ENCODE measurements at places on chromosomes 6 and 20. TPM values are rescaled to one million over a fixed set of nuclear protein-coding genes. Genes with fewer than 3 reads are reported as not detected.

TMEM170B gene
- total RNA-seq, result 10.9 TPM

LRRC73 gene
- total RNA-seq, result 3.2 TPM

WFDC5 gene
- 0.28 TPM for total RNA-seq

- no peak for DNase-seq
Observed at GRCh38 chr6:128158496-128158895, 257.6 kb upstream of the THEMIS start.

FKBP1C gene
- total RNA-seq, result 0.44 TPM

DNA sequence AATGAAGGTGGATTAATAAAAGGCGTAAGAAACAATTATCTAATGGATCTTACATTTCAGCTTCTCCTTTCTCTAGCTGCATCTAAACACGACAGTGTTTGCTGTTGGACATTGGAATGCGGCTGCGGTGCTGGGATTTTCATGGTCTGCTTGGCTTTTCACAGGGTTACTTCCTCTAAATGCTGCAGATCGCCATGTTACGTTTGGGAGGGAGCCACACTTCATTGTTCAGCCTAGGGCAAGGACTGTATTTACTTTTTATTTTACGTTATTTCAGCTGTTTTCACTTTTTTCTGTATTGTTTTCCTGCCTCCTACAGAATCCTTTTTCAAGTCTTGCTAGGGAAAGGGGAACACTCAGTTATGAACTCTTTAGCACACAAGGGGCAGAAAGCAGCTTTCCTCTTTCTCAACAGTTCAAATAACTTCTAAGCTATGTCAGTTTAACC is 97.9 kb upstream of the MTHFD1L start:
- no peak for DNase-seq

DNA sequence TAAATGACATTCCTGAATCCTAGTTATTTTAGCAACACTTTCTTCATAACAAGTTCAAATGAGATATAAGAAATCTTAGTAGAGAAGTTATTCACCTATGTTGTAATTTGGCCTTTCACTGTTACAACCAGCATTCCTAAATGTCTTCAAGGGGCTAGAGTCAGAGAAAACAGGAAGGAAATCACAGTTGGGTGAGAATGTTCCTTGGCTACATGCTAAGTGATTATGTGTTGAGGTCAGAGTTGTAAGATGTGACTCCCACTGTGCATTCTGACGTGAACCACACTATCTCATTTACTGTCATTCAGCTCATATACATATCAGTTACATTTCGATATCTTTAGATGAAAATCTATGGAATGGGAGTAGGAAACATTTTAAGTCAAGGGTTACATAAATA is 51.0 kb upstream of the MLIP start:
- no peak for DNase-seq

- no peak for DNase-seq
Observed at GRCh38 chr20:12965870-12966251, 42.9 kb upstream of the SPTLC3 start.

GRCh38 chr6:119215885-119216590 is 133.5 kb downstream of the MAN1A1 start:
- DNase-seq, result no peak

- DNase-seq, result no peak
Observed at GRCh38 chr20:51326201-51326819, 216.2 kb downstream of the NFATC2 start.

DNA sequence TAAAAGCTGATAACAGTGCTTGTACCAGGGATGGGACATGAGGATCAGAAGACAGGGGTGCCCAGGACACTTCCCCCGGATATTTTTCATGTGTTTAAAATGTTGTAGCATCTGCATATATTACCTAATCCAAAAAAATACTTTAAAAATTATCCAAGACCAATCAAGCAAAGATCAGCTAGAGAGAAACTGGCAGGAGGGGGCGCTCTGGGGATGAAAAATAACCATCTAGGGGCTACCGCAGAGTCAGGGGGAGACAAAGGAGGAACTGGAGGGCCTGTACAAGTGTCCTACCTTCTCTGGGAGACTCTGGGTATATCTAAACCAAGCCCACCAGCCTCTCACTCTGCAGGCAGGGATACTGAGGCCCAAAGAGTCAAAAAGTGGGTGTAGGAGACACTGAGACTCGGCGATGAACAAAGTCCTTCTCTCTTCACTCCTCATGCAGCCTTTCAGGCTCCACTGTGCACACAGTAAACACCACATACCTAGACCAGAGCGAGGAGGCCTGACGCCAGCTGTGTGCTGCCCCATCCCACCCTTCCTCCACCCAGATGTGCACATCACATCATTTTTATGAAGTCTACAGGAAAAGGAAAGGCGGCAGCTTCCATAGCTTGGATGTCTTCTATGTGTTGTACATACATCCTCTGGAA is 9.8 kb downstream of the RIMS4 start:
- no peak for DNase-seq

DNA sequence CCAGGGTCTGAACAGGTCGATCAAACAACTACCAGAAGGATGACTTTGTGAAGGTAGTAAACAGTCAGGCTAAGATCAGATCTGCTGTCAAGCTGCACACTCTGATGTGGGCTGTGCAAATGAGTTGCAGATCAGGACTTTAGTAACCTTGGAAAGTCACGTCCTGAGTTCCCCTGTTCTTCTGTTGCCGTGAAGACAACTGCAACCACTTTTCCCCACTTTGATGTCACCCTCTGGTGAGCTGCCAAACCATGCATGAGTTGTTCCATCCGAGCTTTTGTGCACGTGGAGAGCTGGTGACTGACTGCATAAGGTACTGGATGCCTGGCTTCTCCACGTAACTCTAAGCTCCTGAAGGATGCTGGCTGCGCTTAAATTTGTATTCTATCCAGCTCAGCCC is 111.0 kb downstream of the CD83 start:
- DNase-seq, result no peak

- no peak for DNase-seq
Observed at GRCh38 chr6:152557502-152557901, 79.7 kb downstream of the SYNE1 start.

FAXC gene
- total RNA-seq, result 31.7 TPM

CLDN20 gene
- 0.79 TPM for total RNA-seq

- no peak for DNase-seq
Observed at GRCh38 chr20:8951164-8951563, 117.7 kb upstream of the PLCB4 start.

BANF2 gene
- not detected for total RNA-seq

DNA sequence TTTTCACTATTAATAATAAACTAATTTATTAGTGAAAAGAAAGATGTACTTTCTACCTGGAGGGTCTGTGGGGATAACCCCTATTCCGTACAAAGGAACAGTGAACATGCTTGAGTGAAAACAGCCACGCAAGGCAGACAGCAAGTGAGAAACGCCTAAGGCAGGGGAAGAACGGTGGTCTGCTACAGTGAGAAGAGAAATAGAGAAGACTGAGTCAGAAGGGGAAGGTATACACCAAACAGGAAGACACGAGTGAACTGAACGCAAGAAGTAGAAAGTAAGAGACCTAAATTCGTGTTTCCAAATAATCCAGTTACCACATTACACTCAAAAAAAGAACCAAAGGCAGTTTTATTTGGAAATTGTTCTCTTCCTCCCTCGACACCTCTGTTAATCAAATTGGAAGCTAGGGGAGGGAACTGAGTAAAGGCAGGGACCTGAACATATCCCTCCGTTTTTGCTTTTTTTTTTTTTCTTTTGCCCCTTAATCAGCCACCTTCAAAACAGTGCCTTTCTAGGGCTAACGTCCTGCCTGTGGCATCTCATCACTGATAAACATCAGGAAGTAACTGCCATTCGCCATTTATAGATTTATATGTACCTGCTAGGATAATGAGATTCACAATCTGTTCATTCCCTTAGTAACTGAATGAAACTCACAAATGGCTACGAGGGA is 48.9 kb downstream of the ATXN1 start:
- DNase-seq, result no peak

GRCh38 chr6:139699335-139699734 is 324.9 kb upstream of the CITED2 start:
- no peak for DNase-seq

NTSR1 gene
- 2.6 TPM for total RNA-seq

CCM2L gene
- total RNA-seq, result 8.4 TPM

DNA sequence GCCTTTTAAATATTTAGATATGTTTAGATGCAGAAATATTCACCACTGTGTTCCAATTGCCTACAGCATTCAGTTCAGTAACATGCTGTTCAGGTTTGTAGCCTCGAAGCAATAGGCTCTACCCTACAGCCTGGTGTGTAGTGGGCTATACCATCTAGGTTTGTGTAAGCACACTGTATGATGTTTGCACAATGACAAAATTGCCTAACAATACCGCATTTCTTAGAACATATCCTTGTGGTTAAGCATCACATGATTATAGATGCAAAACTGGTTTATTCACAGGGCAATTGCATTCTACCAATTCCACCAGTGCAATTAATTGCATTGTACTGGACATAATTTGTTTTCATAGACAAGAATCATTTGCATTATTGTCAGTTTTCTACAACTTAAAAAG is 7.9 kb upstream of the SLC22A16 start:
- no peak for DNase-seq

DNA sequence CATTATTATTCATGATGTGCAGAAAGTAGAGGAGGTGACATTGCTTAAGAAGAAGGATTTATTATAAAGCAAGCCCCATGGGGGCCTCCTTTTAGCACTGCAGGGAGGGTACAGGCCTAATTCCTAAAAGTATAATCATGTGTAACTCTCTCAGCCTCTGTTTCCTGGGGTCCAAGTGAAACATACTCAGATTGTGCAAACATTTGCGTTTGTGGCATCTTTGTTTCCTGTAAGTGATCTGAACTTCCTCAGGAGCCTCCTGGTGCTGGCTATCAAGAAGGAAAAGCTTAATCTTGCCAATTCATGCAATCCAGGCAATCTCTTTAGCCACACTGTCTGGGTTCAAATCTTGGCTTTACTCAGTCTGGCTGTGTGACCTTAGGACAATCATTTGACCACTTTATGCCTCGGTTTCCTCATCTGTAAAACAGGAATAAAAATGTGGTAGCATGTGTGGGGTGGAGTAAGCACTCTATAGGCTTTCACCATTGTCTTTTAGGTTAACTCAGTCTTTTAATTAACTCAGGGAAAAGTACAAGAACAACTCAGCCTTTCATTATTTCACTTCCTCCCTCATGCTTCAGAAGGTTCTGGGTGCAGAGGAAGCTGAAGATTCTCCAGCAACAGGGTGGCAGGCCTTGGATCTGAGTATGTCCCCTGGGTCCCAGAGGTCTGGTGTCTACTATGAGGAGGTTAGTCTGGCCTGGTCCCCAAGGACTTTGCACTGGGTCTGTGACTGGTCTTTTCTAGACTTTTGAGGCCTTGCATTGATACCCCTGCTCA is 831 bp upstream of the SIRPB2 start:
- no peak for DNase-seq

DNA sequence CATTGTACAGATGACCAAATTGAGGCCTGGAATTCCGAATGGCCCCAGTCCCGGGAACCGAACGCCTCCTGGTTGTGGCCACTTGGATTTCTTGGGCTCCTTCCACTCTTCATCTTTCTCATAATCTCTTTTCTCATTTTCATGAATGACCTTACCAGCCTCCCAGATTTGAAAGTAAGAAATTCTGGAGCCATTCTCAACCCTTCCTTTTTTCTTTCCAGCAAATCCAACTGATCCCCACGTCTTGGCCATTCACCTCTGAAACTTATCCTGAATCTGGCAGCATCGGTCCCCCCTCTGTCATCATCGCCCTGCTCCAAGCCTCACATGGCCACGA is 5.9 kb upstream of the SLC12A5 start:
- no peak for DNase-seq

SLC44A4 gene
- total RNA-seq, result 0.55 TPM

SEMG1 gene
- not detected for total RNA-seq

GRCh38 chr6:151087861-151088598 is 151.7 kb upstream of the AKAP12 start:
- DNase-seq, result no peak

DNA sequence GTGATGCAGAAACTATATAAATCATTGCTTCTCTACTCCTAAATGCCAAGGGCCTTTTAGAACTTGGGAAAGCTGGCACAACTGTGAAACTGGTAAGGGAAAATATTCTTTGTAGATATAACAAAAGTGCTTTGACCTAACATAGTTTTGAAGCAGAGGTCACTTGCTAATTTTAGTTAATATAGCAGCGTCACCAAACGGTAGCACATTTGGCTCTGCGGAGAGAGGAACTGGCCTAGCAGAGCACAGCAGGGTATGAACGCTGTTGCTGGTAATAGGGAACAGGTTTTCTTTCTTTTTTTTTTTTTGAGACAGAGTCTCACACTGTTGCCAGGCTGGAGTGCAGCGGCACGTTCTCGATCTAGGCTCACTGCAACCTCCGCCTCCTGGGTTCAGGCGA is 67.4 kb downstream of the ECT2L start:
- no peak for DNase-seq

SPDEF gene
- total RNA-seq, result 0.20 TPM

- DNase-seq, result no peak
Observed at GRCh38 chr6:4382362-4382853, 247.0 kb upstream of the ECI2 start.

- DNase-seq, result no peak
Observed at GRCh38 chr20:52649727-52650126, 322.4 kb upstream of the TSHZ2 start.

PGK2 gene
- total RNA-seq, result not detected

UST gene
- total RNA-seq, result 28.9 TPM

AAR2 gene
- total RNA-seq, result 27.4 TPM

DNA sequence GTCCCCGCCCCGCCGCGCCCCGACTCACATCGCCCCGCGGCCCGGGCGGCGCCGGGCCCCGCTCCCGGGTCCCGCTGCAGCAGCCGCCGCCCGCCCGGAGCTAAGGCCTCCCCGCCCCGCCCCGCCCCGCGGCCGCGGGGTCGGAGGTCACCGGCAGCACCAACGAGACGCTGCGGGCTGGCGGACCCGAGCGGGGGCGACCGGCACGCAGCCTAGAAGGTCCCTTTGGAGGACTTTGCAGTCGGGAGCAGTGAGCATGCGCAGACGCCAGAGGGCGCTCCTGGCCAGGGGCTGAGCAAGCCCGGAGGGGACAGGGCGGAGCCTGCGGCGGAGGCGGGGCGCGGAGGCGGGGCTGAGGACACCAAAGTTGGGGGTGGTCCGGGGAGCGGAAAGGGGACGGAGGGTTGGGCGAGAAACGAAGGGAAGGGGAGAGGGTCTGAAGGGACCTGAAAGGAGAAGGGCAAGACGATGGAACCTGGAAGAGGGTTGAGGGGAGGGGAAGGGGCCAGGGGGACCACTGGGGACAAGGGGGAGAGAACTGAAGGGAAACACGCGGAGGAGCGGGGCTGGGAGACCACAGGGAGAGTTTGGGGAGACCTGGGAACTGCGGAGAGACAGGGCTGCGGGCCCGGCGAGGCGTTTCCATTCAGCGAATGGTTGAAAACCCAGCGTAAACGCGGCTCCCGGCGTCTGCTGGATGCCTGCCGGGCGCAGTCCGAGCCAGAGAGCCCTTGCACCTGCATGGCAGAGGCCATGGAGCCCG is at the start of gene FRS3:
TSS of gene FRS3 (minus strand) at position 113 of the 763 bp plus-strand sequence. CDS start 2,913 bp downstream, outside the sequence.
- peak; percentile 99 for DNase-seq

PSMB9 gene
- 8.3 TPM for total RNA-seq

Data from spinal cord (tissue), 10 donors.